ENCODE measurements at places on chromosomes 4 and X.

GRCh38 chr4:32140636-32141035 lies 1420.5 kb downstream of the PCDH7 start:
- no peak for DNase-seq

DNA sequence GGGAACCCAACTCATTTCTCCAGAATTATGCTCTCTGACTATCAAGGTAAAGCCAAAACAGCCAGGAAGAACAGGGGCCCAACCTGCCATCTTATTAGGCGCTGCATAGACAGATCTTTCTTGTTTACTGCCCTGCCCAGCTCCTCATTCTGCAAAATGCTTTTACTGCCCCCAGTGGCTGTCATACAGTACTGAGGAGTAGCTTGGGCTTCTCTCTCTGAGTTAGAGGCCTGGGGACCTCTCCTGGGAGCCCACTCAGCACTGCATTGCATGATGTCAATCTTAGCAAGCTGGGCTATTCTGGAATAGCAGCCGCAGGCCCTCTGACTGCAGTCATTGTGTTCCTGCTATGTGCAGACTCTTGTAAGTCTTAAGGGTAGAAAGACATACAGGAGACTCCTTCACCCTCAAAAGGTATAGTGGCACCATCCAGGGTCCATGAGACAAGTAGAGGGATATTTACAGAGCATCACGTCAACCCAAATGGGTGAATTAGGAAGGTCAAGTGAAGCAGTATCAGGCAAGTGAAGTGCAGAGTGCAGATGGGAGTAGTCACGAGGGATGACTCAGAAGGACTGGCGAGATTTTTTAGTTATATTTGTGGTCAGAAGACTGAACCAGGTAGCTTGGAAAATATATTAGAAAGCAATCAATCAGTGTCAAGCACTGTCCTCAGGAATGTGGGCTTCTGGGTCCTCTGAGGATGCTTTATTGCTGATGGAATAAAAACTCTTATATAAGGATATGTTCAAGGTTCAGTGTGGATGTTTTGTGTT lies 294.1 kb upstream of the SFRP2 start:
- DNase-seq = no peak

DNA sequence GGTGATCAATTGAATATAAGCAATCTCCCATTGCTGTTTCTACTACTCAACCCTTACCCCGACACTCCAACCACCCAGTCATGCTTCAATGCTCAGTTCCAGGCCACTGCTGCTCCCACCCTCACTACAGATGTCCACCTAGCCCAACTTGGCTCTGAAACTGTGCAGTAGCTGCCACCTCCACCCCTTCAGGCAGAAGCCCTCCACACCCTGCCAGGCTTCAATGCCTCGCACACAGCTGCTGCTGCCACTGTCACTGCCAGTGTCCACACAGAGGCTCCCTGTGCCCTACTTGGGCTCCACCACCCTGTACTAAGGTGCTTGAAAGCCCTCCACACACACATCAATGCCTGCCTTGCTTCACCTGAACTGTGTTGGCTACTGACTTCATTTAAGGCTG lies 34.6 kb downstream of the LAMTOR3 start:
- no peak for DNase-seq

GRCh38 chr4:65498606-65499005 lies 171.7 kb downstream of the EPHA5 start:
- DNase-seq = no peak

GRCh38 chr4:88457307-88458103 lies 586 bp downstream of the HERC5 start:
- peak; percentile 6 for DNase-seq

- DNase-seq = no peak
Measured at GRCh38 chr4:58560736-58561135, 1450.6 kb upstream of the IGFBP7 start.

DNA sequence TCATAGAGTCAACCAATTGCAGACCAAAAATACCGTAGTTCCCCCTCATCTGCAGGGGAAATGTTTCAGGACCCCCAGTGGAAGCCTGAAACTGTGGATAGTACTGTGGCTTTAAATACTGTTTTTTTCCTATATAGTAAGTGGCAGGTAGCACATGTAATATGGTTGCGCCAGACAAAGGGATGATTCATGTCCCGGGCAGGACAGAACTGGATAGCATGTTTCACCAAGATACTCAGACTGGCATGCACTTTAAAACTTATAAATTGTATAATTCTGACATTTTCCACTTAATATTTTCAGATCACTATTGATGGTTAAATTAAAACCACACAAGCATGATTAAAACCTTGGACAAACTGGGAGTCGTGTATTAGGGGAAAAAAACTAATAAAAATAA lies 276.3 kb upstream of the AGA start:
- no peak for DNase-seq

- DNase-seq = no peak
Measured at GRCh38 chrX:10904220-10904619, 206.9 kb upstream of the HCCS start.

- peak; percentile 33 for DNase-seq
Measured at GRCh38 chrX:119729408-119730201, 28.8 kb upstream of the SOWAHD start.

DNA sequence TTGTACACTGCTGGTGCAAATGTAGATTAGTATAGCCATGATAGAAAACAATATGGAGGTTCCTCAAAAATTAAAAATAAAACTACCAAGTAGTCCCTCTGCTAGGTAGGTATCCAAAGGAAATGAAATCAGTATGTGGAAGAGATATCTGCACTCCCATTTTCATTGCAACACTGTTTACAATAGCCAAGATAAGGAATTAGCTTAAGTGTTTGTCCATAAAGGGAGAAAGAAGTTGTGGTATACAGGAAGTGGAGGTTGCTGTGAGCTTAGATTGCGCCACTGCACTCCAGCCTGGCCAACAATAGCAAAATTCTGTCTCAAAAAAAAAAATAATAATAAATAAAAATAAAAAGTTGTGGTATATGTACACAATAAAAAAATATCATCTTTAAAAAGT lies 325.0 kb upstream of the EMCN start:
- no peak for DNase-seq

DNA sequence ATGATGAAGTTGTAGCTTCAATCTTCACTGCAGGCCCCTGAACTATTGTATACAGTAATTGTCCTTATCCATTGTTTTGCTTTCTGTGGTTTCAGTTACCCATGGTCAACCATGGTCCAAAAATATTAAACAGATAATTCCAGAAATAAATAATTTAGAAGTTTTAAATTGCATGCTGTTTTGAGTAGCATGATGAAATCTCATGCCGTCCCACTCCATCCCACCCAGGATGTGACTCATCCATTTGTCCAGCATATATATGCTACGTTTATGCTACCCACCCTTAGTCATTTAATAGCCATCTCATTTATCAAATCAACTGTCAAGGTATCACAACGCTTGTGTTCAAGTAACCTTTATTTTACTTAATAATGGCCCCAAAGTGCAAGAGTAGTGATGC lies 34.5 kb downstream of the IQCM start:
- DNase-seq = no peak

DNA sequence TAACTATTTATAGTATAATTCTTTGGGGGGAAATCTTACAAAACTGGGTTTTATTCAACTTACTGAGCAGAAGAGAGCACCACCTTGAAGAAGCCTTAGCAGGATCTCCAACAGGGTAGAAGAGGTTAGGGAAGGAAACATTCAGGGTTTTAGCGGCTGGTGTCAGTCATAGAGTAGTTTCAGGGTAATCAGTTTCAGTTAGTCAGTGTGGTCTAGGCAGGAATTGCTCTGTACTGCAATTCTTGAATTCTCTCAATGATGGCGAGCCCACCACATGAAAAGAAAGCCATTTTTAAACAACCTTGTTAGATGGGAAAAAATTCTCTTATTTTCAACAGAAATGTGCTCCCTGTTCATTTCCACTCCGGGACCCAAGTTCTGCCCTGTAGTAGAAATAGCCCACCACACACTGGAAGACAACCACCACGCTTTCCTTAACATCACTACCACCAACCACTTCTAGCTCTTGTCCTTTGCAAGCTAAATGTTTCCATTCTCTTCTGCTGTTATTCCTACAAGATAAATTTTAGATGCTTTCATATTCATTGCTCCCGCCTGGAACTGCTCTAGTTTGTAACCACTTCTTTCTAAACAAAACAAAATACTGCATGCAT lies 25.9 kb downstream of the COL25A1 start:
- DNase-seq = no peak

DNA sequence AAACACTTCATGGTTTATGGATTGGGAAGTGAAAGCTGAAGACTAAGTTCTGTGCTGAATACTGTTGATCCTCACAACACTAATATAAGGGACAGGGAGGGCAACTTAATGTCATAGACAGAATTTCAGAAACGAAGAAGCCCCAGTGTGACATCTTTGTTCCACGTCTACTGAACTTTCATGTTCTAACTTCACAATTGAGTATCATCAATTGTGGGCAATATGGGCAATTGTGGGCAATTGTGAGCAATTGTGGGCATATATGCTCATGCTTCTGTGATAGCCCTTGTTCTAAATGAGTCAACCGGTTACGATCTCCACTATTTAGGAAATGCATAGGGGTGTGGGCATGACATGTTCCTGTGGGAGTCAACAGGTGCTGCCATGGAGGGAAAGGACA lies 33.7 kb downstream of the CYBB start:
- no peak for DNase-seq

DNA sequence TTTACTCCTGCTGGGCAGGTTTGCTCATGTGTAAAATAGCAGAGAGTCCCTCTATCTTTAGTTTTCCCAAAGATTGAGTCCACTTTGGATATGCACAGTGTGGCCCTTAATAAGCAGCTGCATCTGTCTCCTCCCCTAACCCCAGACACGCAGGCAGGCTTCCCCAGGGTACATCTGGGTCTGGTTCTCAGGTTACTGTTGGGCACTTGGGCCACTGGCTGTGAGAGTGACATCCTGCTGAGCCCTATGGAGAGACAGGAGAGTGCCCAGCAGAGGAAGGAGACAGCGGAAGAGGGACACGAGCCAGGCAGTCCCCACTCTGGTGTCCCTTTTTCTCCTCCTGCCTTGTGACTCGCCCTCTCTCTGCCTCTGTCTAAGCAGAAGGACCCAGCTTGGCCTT lies 16.0 kb downstream of the XK start:
- peak; percentile 94 for DNase-seq

- DNase-seq = no peak
Measured at GRCh38 chr4:78308517-78308916, 243.1 kb upstream of the ANXA3 start.

GRCh38 chrX:114842181-114842580 lies 175.2 kb downstream of the IL13RA2 start:
- DNase-seq = no peak

DNA sequence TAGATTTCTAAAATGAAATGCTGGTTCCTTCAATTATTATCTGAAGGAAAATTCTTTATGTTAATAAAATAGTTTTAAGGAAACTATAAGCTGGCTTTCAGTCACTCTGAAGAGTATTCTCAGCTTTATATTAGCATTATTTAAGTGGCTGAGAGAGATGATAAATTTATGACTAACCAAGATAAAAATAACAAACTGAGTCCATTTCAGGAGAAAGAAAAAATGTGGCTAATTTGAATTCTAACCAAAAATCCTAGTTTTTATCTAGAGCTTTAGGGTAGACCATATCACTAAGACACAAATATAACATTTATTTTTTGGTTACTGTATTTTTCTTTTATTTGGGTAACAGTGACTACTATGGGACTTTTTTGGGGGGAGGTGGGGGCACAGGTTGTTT lies 59.4 kb upstream of the NAP1L5 start:
- no peak for DNase-seq

DNA sequence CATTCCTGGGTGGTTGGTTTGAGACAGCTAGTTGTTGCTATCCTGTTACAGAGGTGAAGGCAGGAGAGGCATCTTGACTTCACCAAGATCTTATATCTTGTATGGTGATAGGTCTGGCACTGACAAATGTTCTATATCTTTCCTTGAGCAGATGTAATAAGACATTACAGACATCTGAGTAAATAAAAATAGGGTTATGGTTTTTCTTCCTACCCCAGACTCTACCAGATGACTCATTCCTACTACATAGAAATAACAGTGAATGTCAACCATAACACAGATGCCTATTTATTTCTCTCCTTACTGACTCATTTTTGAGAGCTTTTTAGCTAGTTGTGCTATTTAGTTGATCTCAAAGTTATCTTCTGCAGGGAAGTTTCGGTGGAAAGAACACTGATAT lies 21.9 kb downstream of the HNRNPH2 start:
- DNase-seq = no peak

- DNase-seq = peak; percentile 47
Measured at GRCh38 chr4:174120446-174121295, 162.8 kb downstream of the FBXO8 start.

DNA sequence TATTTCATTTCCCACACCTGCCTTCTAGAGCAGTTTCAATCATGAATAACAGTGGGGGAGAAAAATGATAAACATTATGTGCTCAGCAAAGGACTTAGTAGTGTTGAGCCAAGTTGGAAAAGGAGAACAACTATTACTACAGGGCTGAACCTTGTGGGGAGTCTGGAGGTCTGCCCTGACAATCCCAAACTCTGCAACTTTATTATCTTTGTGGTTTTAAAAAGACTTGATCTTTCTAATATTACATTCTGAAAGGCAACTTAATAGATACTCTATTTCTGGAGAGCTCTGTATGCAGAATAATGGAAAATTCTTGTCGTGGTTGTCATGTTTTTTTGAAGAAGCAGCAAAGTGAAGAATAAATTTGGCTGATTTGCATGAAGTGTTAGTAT lies 116.1 kb downstream of the SPCS3 start:
- DNase-seq = no peak

DNA sequence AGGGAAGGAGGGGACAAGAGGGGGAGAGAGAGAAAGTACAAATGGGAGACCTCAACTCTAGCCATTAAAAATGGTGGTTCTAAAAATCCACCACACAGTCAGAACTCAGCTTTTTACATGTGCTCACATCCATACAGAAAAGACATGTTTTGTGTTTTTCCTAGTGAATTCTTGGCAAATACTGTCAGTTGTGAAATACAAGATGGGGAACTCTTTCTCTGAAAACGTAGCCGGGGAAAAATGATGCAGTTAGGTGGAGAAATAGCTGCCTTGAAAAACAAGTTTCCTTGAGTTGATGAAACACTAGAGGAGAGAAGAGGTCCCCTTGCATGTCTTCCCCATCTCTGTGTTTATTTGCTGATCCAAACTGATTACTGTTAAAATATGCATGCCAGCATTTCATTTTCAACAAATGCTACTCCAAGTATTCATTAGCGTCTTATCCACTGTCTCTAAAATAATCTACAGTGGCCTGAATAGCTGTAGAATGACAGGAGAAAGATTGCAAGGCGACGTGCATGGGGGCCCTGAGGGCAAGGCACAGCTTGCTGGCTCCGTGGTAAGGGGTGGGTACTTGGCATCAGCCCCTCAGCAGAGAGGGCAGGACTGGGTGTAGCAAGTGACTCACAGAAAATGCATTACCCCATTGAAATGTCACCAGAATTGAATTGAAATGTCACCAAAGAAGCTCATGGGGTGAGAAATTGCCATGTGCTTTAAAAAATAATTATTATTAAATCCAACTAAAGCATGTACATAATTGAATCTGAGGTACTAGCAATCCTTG lies 48.1 kb upstream of the TBL1X start:
- DNase-seq = no peak

- DNase-seq = no peak
Measured at GRCh38 chr4:158450741-158451140, 70.9 kb upstream of the RXFP1 start.

Measured in NCI-H524 (cell line).